ENCODE measurements at places on chromosomes 7 and 10.

- DNase-seq = no peak
Observed at GRCh38 chr10:43905512-43906236, 257.0 kb upstream of the ZNF32 start.

GRCh38 chr10:70188768-70189167 lies 18.5 kb upstream of the SAR1A start:
- DNase-seq = no peak

- no peak for DNase-seq
Observed at GRCh38 chr10:110149259-110149658, 58.1 kb upstream of the MXI1 start.

DNA sequence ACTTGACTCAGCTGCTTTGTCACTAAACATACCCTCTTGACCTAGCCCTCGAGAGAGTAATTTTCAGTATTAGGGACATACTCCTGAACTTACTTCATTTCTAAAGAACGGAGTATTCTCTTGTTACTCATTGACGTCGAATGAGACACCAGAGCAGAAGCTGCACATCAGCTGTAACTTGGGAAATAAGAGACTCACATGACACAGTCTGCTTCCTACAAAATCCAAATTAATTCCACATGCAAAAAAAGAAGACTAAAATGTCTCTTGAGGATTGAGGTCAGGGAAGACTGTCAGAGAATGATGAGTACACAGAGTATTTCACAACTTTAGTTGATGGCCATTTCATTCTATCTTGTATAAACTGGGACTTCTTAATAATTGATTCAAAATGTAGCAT lies 114.7 kb upstream of the EGFR start:
- DNase-seq = no peak

GRCh38 chr7:75536940-75537538 lies 44.9 kb downstream of the SPDYE5 start:
- no peak for DNase-seq

DNA sequence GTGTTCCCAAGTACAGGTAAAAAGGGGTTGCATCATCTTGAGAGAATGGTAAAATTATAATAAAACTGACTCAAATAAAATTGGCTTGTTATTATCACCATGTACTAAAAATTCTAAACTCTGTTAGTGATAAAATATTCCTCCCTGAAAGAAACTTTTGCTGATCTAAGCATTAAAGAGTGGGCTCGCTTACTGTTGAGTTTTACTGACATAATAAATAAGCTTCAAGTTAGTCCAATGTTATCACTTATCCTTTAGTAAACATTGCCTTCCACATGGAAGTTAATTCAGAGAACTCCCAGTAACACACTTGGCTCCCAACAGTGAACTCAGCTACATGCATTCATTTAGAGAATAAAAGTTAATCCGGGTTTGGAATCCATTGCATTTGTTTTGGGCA lies 456.4 kb downstream of the PLXDC2 start:
- DNase-seq = no peak

DNA sequence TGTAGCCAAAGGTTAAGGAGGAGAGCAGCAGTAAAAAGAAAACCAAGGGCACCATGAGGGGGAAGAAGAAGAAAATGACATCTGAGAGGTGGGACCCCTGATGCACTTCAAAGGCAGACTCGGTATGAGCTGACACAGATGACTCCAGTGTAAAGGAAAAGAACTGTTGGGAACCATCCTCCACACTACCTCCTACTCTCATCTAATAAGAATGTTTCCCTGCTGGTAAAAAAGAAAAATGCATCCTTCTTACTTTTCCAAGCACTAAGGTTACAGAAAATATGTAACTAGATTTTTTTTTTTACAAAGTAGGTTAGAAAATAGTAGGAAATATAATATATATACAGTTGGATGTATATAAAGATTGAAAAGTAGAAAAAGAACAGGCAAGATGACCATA lies 16.9 kb downstream of the TAS2R41 start:
- DNase-seq = no peak

GRCh38 chr10:77899080-77899477 lies 27.5 kb downstream of the DLG5 start:
- DNase-seq = no peak

DNA sequence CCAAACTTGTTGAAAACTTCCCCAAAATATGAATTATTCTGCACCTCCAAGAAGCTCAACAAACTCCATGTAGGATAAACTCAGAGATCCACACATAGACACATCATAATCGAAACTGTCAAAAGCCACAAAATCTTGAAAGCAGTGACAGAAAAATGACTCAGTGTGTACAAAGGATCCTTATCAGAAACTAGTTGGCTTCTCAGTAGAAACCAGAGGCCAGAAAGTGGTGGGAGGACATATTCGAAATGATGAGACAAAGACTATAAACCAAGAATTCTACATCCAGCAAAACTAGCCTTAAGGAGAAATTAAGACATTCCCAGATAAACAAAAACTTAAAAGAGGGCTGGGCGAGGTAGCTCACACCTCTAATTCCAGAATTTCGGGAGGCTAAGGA lies 38.5 kb downstream of the MCMBP start:
- DNase-seq = no peak

DNA sequence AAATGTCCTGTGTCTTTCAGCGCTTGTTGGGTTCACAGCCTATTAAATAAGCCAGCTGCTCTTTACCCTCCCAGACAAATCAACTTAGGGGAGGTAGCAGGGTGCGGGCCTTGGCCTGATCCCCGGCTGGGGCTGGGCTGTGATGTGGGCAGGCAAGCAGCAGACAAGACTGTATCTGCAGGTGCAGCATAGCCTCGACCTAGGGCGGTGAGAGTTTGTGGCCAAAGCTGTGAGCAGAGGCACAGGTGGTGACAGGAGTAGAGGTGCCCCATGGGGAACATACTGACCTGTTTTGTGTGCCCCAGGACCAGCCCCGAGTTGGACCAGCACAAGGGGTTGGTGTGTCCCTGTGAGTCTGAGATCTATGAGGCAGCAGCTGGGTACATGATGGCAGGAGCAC lies 885.4 kb downstream of the ZNF37A start:
- DNase-seq = no peak

DNA sequence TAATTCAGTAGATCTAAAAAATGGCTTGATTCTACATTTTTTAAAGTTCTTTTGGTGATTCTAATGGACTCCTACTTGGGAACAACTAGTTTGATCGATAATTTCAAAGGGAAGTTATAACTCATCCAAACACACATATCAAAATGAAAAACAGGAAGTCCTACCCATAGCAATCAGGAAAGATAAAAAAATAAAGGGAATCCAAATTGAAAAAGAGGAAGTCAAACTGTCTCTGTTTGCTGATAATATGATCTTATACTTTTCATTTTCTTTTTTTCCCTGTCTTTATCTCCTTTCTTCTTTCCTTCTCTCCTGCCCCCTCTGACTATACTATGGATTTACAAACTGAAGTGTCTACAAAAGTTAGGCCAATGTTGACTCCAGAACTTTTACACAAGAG lies 118.8 kb downstream of the IQUB start:
- DNase-seq = no peak

GRCh38 chr10:110821508-110821907 lies 50.2 kb upstream of the PDCD4 start:
- no peak for DNase-seq

GRCh38 chr10:27158421-27158820 lies 3.3 kb downstream of the MASTL start:
- DNase-seq = no peak

DNA sequence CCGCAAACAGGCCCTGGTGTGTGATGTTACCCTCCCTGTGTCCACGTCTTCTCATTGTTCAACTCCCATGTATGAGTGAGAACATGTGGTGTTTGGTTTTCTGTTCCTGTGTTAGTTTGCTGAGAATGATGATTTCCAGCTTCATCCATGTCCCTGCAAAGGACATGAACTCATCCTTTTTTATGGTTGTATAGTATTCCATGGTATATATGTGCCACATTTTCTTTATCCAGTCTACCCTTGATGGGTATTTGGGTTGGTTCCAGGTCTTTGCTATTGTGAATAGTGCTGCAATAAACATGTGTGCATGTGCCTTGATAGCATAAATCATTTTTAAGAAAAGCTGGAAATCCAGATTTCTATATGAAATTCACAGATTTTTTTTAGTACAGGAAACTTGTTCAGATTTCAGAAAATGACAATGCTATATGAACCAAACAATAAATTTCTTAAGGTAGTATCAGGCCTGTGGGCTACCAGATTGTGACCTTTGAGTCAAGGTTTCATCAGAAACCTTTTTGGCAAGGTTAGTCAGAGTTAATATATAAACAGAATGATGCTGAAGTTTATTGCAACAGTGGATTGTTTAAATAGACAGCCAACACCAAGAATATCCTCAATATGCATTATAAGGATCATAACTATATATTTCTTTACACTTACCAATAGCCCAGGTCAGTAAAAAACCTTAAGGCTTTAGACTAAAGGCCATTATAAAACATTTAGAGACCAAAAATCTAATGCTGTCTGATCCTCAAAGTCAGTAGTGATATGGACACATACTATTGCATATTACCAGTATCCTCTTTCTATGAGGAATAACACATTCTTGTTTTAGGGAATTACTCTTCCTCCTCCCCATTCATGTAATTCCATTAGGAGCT lies 68.7 kb upstream of the PAPSS2 start:
- DNase-seq = no peak

- DNase-seq = peak; percentile 25
Observed at GRCh38 chr10:132611026-132611910, 73.7 kb downstream of the INPP5A start.

- no peak for DNase-seq
Observed at GRCh38 chr10:35372329-35372728, 36.0 kb downstream of the CCNY start.

DNA sequence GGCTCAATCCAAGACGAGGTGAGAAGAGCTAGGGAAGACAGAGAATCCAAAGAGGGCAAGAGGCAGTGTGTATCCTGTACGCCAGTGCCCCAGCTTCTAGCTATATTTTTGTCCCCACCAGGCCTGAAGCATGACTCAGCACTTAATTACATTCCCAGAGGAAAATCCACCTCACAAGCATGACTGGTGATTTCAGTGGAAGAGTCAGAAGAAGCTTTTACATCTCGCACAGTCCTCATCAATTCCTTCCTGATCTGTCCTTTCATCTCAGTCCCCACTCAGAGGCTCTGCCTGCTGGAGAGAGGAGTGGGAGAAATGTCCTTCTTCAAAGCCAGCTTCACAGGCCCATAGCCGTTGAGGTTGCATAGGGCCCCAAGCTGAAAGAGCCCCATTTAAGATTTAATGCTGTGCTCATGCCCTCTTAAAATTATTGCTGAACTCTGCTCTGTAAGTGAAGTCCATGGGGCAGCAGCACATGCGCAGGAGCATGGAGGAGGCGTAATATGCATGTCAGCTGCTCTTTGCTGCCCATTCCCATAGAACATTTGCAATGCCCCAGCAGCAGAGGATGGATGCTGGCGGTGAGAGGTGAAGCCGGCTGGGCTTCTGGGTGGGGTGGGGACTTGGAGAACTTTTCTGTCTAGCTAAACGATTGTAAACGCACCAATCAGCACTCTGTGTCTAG lies 39.0 kb upstream of the AOAH start:
- DNase-seq = no peak

GRCh38 chr7:138887085-138887710 lies 89.2 kb upstream of the ATP6V0A4 start:
- no peak for DNase-seq

DNA sequence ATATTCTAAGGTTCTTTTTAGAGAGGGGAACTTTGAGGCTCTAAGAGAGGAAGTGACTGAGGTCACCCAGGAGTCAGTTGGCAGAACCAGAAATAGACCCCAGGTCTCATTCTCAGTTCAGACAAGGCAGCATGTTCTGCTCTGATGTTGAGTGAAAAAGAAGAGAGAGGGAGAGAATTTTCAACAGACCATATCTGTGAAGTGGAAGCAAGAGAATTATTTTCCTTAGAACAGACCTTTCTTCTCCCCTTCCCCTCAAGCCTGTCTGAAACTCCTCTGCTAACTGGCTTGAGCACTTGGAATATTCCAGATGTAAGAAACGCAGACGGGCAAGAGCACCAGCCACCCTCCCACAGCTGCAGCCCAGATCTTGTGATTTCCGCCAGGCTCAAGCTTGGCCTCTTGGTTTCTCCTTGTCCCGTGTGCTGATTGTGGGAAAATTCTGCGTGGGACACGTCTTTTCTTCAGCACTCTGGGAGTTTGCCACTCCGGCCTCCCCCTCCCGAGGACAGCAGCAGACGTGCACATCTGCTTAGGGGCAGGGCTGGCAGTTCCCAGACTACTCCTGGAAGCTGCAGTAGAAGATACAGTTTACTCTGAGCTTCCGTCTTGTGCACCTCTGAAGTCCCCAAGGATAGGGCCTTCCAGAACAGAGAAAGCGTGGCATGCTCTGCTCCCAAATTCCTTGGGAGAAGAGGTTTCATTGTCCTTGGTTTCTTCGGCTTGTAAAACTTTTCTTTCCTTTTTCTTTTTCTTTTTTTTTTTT lies 22.7 kb upstream of the IKZF1 start:
- no peak for DNase-seq

DNA sequence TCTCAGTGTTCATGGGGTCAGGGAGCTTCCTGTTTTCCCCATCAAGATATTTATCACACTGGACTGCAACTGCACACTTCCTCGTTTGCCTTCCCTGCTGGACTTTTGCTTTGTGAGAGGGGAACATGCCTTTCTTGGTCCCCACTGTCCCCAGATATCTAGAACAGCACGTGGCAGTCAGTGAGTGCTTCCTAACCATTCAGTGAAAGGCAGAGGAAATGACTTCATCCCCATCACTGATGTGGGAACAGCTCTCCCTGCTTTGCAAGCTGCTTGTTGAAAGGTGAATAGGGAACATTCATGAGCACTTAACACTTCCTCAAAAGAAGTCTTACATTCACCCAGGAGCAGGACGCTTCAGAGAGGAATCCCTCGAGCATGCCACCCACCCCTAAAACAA lies 135.4 kb downstream of the MYOF start:
- no peak for DNase-seq

GRCh38 chr7:19752020-19752419 lies 21.4 kb downstream of the TMEM196 start:
- DNase-seq = no peak
